Type B pancreatic cell (in vitro differentiated cells): ENCODE measurements at places on chromosomes 12 and 14.
A peak's percentile ranks its signal among the peaks of the same experiment; 100 is the strongest.

DNA sequence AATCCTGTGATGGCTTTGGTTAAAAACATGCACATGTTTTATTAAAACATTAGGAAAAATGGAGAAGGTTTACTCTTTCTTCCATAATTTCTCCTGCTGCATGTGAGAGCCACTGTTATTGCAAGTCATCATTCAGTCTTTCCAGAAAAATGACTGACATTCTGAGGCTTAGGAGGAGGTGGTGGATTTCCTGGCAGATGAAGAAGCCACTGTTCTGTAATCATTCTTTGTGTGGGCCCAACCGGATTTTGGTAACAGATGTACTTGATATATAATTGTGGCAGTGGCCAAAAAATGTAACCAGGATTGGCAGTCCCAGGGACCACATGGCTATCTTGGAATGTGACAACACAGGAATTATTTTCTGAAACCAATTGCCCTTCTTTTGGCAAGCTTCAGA lies 120.2 kb downstream of the DAAM1 start:
- DNase-seq = no peak

GRCh38 chr12:30211743-30212142 lies 428.0 kb upstream of the TMTC1 start:
- DNase-seq = no peak

- no peak for DNase-seq
Observed at GRCh38 chr14:38311655-38312054, 55.8 kb upstream of the CLEC14A start.

GRCh38 chr12:93823616-93824391 lies 146.6 kb downstream of the CRADD start:
- no peak for DNase-seq

- DNase-seq = no peak
Observed at GRCh38 chr12:254039-254438, 8.6 kb downstream of the SLC6A13 start.

- DNase-seq = no peak
Observed at GRCh38 chr12:10293570-10294227, 14.0 kb upstream of the KLRD1 start.

- no peak for DNase-seq
Observed at GRCh38 chr14:38528582-38528981, 272.7 kb upstream of the CLEC14A start.

GRCh38 chr14:91402348-91402747 lies 15.3 kb downstream of the CCDC88C start:
- no peak for DNase-seq

DNA sequence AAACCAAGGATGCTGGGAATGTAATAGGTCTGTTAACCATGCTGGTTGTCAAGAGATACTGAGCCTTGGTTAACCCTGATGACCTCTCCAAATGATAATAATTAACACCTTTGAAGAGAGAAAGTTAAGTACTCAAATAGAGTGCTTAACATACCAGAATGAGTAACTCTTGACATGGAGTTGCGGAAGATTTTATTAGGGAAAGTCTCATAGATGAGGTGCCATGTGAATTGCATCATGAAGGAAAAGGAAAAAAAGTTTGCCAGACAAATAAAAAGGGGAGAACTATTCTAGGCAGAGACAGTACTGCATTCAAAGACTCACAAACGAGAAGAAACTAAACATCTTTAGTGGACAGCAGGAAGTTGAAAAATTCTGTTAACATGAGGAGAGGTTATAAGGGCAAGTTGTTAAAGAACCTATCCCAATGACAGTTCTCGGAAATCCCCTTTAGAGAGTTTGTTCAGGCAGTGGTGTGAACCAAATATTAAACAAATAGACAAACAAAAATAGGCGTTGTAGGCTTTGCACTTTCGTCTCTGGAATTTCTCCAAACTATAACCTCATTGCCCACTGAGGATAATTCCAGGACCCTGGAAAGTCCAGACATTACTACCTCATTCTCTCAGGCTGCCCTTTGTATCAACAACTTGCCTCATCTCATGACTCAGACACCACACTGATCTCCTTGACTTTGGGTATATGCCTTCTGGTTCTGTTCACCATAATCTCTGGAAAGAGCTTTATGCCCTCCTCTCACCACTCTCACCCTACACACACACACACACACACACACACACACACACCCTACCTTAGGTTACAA lies 435.0 kb downstream of the GXYLT1 start:
- DNase-seq = no peak

DNA sequence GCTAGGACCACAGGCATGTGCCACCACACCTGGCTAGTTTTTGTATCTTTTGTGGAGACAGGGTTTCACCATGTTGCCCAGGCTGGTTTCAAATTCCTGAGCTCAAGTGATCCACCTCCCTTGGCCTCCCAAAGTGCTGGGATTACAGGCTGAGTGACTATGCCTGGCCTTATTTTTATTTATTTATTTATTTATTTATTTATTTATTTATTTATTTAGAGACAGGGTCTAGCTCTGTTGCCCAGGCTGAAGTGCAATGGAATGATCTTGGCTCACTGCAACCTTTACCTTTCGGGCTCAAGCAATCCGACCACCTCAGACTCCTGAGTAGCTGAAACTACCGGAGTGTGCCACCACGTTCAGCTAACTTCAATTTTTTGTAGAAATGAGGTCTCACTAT lies 117.0 kb upstream of the MAX start:
- DNase-seq = no peak

GRCh38 chr12:22787557-22787956 lies 162.6 kb downstream of the ETNK1 start:
- no peak for DNase-seq

DNA sequence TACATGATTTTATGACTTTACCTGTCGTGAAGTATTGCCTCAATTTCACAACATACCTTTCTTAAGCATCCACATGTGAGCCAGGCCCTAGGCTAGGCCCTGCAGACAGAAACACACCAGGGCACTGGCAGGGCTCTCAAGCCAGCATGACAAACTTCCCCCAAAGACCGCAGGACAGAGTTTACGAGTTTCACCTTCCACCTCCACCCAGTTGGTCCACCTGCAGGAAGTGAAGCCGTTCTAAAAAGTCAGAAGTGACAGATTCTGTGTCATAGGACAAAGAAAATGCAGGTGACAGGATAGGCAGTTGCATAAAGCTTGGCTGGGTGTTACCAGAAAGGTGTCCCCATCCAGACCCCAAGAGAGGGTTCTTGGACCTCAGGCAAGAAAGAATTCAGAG lies 382.3 kb downstream of the PCNX1 start:
- no peak for DNase-seq

- no peak for DNase-seq
Observed at GRCh38 chr12:51000245-51000644, 25.9 kb downstream of the SLC11A2 start.

DNA sequence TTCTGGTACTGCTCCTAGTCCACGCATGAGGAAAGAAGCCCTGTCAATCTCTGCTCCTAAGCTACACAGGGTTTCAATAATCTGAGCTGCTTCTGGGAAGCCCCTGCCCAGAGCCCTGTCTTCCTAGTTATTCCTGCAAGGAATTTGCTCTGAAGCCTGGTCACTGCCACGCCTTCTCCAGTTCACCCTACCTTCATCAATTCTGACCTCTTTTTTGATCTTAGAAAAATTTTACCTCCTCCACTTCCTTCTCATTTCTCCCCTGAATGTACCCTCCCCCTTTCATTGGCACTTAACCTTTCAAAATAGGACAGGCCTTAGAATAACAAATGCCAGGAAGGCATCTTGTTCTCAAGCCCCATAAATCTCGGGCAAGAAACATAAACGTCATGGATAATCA lies 14.9 kb upstream of the LRRK2 start:
- DNase-seq = no peak

- no peak for DNase-seq
Observed at GRCh38 chr14:65228956-65229747, 126.8 kb upstream of the MAX start.

GRCh38 chr14:90615517-90616060 lies 200.6 kb downstream of the TTC7B start:
- DNase-seq = no peak

GRCh38 chr12:114682106-114682784 lies 1.7 kb downstream of the TBX3 start:
- DNase-seq = no peak

DNA sequence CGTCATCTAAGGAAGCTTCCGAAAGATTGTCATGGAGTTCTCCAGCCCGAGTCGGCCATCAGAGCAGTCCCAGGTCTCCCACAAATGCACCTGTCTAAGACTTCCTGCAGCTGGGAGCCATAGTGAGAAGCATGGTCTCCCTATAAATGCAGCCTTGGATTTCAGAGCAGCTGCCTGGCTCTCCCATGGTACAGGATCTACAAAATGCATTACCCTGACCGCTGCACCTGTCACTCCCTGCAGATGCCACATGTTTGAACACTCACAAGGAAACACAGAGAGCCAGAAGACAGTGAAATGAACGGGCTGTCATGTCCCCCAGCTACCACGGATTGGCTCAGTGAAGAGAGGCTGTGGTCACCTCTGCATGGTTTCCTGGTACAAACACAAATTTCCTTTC lies 702.7 kb downstream of the MED13L start:
- DNase-seq = no peak

- DNase-seq = no peak
Observed at GRCh38 chr12:124703856-124704255, 136.4 kb upstream of the NCOR2 start.

- DNase-seq = no peak
Observed at GRCh38 chr14:77562681-77563080, 53.8 kb downstream of the SPTLC2 start.

GRCh38 chr14:77488558-77488957 lies 10.1 kb downstream of the ISM2 start:
- DNase-seq = no peak

GRCh38 chr12:67689385-67689784 lies 40.8 kb downstream of the DYRK2 start:
- no peak for DNase-seq

- DNase-seq = no peak
Observed at GRCh38 chr12:104653730-104654664, 197.2 kb downstream of the CHST11 start.

GRCh38 chr14:52399921-52400595 lies 85.9 kb downstream of the PTGER2 start:
- no peak for DNase-seq

DNA sequence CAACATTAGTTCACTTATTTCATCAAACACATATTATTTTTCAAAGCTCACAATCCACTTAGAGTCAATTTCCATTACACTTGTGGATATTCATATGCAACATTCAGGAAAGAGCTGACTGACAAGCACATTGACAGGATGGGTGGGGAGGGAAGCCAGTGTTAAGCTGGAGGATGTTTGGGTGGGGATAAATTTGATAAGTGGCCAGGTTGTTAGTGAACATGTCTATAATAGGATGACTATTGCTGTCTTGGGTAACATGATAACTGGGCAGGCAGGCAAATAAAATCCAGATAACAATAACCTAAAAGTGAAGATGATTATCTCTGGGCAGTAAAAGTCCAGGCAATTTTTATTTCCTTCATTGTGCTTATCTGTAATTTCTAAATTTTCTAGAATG lies 73.8 kb upstream of the OSBPL8 start:
- DNase-seq = no peak

DNA sequence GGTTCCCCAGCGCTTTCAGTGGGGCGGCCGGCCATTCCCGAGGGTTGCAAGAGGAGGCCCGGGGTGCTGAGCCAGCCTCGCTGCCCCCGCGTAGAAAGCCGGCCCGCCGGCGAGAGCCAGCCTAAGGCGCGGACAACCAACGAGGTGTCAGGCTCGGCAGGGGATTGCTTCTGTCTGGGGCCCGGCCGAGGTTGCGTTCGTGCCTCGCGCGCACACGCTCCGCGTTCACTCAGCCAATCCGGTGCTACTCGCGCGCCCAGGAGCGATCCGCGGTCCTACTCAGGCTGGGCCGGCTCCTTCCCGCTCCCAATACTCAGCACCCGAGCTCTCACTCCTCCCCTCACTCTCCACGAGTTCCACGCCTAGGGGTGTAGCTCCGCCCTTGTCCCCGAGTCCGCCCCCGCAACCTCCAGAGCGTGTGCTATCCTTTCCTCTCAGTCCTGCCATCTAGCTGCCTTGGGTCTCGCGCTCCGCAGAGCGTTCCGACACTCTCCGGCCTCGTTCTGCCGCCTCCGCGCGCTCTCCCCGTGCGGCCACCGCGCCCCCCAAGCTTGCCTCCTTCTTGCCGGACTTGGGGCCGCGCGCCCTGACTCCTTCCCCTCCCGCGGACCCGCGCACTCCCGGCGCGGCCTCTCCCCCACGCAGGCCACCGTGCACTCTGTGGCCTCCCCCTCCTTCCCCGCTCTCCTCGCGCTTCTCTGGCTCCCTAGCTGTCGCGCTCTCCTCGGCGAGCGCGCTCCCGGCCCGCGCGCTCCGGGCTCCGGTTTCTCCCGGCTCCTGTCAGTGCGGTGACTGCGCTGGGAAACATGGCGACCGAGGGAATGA lies at the start of gene GPHN:
GPHN (plus strand) TSS at position 426 of the 825 bp plus-strand sequence.
- DNase-seq = peak; percentile 95

DNA sequence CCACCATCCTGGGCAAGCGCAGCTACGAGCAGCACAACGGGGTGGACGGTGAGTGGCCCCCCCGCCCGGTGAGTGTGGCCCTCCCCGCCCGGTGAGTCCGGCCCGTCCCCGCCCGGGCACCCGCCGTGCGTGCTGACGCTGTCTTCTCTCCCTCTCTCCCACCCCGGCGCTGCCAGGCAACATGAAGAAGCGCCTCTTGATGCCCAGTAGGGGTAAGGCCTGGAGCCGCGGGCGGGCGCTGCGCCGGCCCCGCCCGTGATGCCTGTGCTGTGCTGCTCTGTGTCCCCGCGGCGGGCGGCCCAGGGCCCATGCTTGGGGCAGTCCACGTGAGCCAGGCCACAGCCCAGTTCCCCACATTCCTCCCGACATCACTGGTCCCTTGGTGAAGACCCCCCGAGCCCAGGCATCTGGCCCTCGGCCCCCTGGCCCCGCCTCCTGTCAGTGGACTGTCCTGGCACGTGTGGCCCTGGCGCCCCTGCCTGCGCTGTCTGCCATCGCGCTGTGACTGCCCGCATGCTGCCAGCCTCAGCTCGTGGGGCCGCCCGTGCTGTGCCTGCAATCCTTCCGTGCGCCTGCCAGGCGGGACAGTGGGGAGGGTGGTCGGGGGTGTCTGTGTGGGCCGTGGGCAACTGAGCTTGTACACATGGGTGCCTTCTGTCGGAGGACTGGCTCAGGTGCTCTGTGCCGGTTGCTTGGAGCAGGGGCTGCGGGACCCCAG lies 7.9 kb upstream of the CRIP2 start:
- DNase-seq = no peak

DNA sequence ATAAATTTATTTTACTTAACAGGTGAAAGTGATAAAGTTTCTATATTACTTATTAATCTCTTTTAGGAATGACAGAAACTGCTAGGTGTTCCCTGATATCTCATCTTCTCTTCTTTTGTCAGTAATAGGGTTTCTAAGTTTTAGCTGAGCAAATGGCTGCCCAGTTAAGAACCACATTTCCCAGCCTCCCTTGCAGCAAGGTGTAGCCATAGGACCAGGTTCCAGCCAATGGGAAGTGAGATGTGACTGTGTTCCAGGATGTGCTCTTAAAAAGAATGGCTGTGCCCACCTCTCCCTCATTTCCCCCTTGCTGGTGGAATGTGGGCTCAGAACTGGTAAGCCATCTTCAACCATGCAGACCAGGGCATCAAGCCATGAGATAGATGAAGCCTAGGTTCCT lies 165.6 kb downstream of the HELB start:
- DNase-seq = no peak
